ENCODE measurements at places on chromosomes 5 and 9.
A peak's percentile ranks its signal among the peaks of the same experiment; 100 is the strongest.

GRCh38 chr5:178123966-178124925, 6.6 kb upstream of the RMND5B start:
- DNase-seq = no peak

- no peak for DNase-seq
Observed at GRCh38 chr5:50463726-50464125, 22.6 kb upstream of the EMB start.

- no peak for DNase-seq
Observed at GRCh38 chr5:109982966-109983534, 293.3 kb downstream of the MAN2A1 start.

DNA sequence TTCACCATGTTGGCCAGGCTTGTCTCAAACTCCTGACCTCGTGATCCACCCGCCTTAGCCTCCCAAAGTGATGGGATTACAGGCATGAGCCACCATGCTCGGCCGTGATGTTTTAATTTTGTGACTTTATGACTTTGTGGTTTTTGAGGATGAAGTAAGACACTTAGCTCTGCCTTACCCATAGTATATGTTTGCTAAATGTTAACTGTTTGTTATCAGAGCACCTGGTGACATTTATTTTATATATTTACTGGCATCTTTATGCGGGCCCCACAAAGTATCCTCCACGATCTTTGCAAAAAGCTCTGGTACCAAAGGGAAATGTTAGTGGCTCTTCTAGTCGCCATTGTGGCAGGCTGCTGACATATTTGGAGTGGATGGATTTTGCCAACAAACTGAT, 6.7 kb downstream of the SLC23A1 start:
- DNase-seq = no peak

DNA sequence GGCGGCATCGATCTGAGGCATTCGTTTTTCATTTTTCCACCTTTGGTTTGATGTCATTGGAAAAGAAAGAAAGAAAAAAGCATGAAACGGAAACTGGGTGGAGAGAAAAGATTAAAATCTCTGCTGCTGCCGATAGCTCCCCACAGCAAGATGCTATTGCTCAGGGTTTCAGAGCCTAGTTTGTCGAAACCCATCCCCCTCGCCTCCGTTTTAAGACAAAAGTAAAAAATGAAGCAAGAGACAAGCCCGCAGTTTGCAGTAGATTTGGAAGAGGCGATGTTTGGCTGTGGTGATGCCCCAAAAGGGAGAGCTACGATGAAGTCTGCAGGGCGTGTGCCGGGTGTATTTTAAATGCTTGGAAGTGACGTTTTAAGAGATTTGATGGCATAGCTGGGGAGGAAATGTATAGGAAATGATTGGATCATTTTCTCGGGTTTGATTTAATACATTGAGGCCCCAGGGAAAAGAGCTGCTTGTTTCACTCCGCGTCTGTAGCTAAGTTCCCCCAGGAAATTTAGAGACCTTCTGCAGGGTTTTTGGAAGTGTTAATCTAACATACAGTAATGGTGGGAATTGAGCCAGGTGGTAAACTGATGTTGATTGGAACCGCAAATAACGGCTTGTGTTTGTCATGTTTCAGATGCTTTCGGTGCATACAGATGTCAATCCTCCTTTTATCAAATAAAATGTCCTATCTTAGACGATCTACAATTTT, 909 bp downstream of the NDFIP1 start:
- no peak for DNase-seq

- no peak for DNase-seq
Observed at GRCh38 chr5:59025734-59026133, 442.9 kb downstream of the RAB3C start.

- no peak for DNase-seq
Observed at GRCh38 chr9:127660886-127661741, 45.7 kb upstream of the CFAP157 start.

DNA sequence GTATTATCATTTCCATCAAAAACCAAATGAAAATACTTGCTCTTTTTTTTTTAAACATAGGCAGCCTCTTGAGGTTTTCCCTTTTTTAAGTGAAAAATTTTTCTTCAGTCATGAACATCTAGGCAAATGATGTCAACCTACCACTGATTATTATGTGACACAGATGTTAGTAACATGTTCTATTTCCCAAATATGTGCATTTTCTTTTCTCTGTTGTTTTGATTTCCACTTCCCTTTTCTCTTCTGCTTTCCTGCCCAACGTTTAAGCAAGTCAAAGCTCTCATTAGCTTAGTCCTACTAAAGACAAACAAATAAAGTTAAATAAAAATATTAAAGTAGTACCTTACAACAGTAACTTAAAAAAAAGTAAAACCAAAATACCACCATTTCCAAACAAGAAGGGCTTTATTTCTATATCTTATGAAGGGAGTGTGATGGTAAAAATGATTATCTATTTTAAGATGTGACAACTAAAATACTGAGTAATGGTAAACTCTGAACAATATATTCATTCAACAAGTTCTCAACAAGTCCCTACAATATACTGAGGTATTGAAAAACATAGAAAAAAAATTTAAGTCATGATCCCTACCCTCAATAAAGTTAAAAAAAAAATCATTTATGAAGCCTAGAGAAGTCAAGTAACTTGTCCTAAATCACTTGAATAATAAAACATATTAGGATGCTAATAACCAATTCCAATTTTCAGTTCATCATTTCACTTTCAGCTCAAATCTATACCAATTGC, 9.4 kb downstream of the SLC38A9 start:
- peak; percentile 65 for DNase-seq

GRCh38 chr9:94613003-94613402, 19.4 kb upstream of the FBP2 start:
- DNase-seq = no peak

DNA sequence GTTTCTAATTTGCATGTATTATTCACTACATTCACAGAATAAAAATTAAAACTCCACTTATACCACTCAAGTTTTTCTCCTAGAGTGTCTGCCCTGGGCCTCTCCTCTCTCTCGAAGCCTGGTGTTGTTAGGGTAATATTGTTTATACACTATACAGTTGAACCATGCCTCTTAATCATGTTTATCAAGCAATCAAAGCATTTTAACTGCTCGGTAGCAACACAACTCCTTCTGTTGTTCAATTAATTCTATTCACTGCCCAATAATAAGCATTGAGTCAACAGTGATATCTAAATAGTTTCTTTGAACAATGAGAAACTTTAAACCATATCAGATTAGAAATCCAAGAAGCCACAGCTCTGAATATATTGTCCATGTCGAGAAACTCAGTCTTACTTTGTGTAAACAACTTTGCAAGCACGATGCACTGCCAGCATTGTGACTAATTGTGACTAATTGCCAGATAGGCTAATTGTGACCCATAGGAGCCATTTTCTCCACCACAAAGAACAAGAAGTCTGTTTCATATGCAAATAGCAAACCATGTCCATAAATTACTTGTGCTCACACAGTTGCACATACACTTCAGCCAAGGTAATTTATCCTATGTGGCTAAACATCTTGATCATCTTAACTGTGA, at the start of gene DNAH5:
TSS of gene DNAH5 (minus strand) at position 129 of the 640 bp plus-strand sequence. CDS start 250 bp downstream, outside the sequence.
- no peak for DNase-seq

GRCh38 chr5:104347119-104347708, 784.6 kb upstream of the NUDT12 start:
- DNase-seq = no peak

GRCh38 chr5:82594097-82594496, 315.9 kb upstream of the RPS23 start:
- DNase-seq = no peak

DNA sequence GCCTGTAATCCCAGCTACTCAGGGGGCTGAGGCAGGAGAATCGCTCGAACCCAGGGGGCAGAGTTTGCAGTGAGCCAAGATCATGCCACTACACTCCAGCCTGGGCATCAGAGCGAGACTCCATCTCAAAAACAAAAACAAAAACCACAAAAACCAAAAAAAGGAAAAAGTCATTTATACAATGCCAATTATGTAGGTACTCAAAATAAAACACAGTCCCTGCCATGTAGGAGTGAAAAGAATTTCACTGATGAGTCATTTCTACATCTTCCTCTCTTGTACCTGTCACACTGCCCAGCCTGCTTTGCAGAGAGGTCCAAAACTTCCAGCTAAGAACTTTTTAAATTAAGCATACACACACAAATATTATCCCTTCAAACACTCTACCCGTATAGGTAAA, 215.8 kb downstream of the EPB41L4A start:
- no peak for DNase-seq

DNA sequence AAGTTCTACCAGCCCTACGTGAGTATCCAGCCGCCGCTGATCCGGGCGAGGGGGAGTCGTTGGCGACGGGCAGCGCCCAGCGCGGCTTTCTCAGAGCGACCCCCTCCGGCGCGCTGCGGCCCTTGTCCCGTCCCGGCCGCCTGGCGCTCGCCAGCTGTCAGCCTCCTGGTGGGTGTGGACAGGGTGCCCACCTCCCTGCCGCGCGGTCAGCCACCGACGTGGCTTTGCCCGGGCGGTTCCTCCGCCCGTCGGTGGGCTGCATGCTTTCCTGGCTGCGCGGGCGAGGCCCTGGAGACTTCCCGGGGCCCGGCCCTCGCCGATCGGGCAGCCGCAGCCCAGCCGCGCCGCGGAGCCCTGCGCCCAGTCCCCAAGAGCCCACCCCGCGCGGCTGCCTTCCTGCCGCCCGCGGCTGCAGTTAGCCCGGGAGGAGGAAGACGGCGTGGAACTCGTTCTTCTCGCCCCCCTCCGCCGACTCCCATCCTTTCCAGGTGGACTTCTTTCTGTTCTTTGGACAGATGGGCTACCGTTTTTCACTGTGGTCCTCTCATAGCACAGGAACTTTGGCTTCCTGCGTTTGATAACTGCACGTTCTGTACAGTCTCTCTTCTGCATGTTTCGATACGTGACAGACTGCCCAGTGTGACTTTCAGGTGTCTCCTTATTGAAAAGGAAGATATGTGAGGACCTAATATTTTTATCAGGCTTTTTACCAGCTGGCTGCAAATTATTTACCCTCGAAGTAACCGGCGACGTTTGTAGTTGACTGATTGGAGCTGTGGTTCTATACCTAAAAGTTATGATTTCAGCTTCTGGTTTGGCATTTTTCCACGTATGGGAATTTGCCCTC, 577 bp downstream of the AP3S1 start:
- no peak for DNase-seq

- DNase-seq = peak; percentile 75
Observed at GRCh38 chr9:107422189-107423185, 67.1 kb downstream of the KLF4 start.

GRCh38 chr9:93463638-93464248, 10.4 kb upstream of the FAM120AOS start:
- DNase-seq = no peak

- no peak for DNase-seq
Observed at GRCh38 chr5:40568548-40568947, 111.2 kb upstream of the PTGER4 start.

- DNase-seq = no peak
Observed at GRCh38 chr9:33162721-33163311, 4.3 kb downstream of the B4GALT1 start.

GRCh38 chr5:17012289-17012688, 76.2 kb upstream of the MYO10 start:
- peak; percentile 16 for DNase-seq

- DNase-seq = peak; percentile 70
Observed at GRCh38 chr5:124859556-124860290, 113.3 kb upstream of the ZNF608 start.

DNA sequence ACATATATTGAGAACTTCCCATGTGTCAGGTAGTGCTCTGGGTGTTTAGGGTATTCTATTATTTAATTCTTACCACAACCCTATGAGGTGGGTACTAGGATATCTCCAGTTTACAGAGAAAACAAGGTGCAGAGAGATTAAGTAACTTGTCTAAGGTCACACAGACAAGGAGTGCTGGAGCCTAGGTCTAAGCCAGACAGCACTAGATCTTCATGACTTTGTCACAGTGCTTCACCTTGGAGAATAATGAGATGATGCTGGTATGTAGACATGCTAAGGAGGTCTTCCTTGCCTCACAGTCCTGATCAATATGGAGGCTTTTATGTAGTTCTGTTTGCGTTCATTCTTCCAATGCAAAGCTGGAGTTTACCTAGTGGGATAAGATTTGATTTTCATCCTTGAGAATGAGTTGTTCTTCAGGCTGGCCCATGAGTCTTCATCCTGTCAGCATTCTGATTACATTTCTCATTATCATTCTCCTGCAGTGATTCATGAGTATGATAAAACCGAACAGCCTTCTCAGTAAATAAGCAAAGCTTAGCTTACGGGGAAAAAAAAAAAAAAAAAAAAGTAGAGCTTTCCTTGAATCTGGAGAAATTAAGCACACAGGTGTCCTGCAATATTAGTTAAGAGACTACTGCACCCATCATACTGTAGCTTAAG, 176.3 kb downstream of the C9orf152 start:
- DNase-seq = no peak

GRCh38 chr5:56167519-56167918, 65.6 kb downstream of the ANKRD55 start:
- DNase-seq = no peak

- no peak for DNase-seq
Observed at GRCh38 chr5:58458743-58459145, 1.1 kb downstream of the PLK2 start.

DNA sequence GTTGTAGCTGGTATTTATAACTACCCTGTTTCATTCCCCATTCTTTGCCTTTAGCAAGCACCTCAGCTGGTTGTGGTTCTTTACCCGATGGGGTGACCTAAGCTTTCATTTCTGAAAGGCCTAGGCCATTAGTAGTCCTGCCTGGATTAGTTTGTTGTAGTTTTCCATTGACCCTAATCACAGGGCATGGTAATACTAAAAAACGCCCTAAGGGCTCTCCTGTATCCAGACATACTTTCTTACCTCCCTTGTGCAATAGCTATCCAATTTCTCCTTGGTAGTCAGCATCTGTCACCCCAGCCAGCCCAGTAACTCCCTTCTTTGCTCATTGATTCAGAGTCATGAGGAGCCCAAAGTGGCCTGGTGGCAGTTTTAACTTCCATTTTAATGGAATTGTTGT, 24.0 kb downstream of the TMOD1 start:
- DNase-seq = no peak

- peak; percentile 51 for DNase-seq
Observed at GRCh38 chr9:73023025-73023541, 70.2 kb upstream of the ALDH1A1 start.

DNA sequence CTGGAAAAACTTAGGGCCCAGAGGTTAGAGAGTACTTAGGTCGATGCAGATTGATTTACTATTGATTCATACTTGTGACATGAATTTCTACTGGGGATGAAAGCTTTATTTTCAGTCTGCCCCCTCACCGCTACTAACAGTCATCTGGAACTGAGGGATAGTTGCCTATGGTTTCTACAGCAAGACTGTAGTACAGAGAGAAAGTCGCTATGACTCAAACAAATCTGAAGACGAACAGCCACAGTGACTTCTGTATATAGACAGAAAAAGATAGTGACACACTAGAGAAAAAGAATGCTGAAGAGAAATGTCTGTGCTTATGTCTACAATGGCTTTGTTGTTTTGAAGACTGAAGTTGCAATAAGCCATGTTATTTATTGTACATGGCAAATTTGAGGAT, 17.3 kb downstream of the OR13D1 start:
- no peak for DNase-seq

DNA sequence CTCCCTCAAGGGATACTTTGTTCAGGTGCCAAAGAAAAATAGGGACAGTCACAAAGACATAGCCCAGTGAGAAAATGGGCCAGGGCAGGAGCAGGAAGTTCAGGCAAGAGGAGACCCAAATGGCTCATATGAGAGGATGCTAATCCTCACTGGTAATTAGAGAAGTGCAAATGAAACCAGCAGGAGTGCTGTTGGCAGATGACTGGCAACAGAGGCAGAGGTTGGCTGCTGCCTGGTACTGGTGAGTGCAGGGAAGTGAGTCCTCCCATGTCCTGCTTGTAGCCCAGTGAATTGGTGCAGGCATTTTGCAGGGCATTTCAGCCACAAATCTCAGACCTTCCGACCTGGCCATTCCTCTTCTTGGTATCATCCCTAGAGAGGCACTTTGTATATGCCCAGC, 23.5 kb downstream of the ODF2 start:
- DNase-seq = no peak

All from inflammatory macrophage treated with lipopolysaccharide for 1 hour (primary cell).